ENCODE measurements at places on chromosomes 3 and 15.

- DNase-seq, result no peak
These were observed 57.4 kb downstream of the MRPS25 start for GRCh38 chr3:15007681-15008141.

DNA sequence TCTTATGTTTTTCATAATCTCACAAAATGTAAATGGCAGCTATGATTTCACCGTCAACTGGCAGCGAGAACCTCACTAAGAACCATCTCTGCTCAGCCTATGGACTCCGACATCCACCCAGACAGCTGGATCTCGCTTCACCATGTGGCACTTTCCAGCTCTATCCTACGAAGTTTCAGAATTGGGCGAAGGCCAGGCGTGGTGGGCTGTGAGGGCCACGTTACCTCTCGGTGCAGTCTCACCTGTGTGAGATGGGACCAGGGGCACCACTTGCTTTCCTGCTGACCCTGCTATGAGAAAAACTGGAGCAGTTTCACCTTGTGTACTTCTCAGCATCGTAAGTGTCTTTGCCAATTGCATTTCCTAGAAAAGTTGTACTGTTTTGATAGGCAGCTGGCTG, 32.3 kb downstream of the CHDH start:
- DNase-seq, result no peak

DNA sequence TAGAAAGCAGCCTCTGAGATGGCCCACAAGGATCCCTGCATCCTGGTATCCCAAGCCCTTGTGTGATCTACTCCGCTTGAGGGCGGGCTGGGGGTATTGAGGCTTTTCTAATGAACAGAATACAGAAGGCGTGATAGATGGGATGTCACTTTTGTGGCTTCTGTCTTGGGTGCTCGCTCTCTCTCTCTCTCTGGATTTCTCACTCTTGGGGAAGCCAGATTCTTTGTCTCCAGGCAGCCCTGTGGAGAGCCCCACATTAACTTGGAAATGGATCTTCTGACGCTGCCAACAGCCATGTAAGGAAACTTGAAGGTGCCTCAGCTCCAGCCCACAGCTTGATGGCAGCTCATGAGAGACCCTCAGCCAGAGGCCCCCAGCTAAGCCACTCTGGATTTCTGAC, 26.9 kb upstream of the SEC62 start:
- no peak for DNase-seq

GRCh38 chr3:167162083-167162482, 218.0 kb downstream of the ZBBX start:
- no peak for DNase-seq
